ENCODE measurements at places on chromosomes 13 and 19.

GRCh38 chr13:101627556-101627943 is 175.1 kb downstream of the ITGBL1 start:
- DNase-seq: no peak

DNA sequence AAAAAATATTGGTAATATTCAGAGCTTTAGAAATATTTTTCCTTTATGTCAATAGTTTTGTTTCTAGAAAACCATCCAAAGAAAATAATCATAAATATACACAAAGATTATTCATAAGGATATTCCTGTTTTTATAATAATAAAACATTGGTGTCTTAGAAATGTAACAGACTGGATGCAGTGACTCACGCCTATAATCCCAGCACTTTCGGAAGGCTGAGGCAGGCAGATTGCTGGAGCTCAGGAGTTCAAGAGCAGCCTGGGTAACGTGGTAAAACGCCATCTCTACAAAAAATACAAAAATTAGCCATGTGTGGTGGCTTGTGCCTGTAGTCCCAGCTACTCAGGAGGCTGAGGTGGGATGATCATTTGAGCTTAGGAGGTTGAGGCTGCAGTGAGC is 106.8 kb downstream of the DHRS12 start:
- peak; percentile 57 for DNase-seq

GRCh38 chr19:7382694-7383093 is 34.0 kb downstream of the ARHGEF18 start:
- DNase-seq: no peak

- no peak for DNase-seq
Measured at GRCh38 chr19:8302357-8302691, 5.8 kb downstream of the CD320 start.

DNA sequence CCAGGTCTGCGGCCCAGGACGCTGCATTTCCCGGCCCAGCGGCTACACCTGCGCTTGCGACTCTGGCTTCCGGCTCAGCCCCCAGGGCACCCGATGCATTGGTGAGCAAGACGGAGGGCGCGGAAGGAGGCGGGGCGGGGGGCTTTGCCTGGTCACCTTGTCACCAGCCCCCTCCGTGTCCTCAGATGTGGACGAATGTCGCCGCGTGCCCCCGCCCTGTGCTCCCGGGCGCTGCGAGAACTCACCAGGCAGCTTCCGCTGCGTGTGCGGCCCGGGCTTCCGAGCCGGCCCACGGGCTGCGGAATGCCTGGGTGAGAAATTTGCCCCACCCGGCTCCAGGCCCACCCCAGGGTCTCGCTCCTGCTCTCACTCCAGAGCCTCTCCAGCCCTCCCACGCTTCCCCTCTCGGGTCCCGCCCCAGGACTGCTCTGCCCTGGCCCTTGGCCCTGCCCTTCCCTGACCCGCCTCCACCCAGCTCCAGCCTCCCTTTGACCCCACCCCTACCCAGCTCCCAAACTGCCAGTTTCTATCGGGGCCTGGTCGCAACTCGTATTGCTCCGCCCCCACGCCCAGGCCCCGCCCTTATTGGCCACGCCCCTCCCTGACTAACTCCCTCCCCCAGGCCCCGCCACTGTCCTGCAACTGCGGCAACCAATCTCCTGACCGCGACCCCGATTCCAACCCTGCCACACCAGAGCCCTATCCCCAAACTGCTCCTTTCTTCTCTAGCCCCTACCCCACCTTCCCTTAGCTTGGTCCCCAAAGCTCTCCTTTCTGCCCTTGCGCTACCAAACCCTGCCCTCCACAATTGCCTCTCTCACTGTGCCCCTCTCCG is 8.6 kb downstream of the LTBP4 start:
- no peak for DNase-seq

- no peak for DNase-seq
Measured at GRCh38 chr13:36924001-36924400, 4.0 kb upstream of the SMAD9 start.

GRCh38 chr13:100112186-100112838 is 23.4 kb downstream of the PCCA start:
- no peak for DNase-seq

GRCh38 chr19:41297628-41298347 is 12.2 kb upstream of the CCDC97 start:
- DNase-seq: no peak

GRCh38 chr13:73955977-73956500 is 178.2 kb downstream of the KLF12 start:
- no peak for DNase-seq

GRCh38 chr13:43574605-43575004 is 212.2 kb downstream of the ENOX1 start:
- no peak for DNase-seq

DNA sequence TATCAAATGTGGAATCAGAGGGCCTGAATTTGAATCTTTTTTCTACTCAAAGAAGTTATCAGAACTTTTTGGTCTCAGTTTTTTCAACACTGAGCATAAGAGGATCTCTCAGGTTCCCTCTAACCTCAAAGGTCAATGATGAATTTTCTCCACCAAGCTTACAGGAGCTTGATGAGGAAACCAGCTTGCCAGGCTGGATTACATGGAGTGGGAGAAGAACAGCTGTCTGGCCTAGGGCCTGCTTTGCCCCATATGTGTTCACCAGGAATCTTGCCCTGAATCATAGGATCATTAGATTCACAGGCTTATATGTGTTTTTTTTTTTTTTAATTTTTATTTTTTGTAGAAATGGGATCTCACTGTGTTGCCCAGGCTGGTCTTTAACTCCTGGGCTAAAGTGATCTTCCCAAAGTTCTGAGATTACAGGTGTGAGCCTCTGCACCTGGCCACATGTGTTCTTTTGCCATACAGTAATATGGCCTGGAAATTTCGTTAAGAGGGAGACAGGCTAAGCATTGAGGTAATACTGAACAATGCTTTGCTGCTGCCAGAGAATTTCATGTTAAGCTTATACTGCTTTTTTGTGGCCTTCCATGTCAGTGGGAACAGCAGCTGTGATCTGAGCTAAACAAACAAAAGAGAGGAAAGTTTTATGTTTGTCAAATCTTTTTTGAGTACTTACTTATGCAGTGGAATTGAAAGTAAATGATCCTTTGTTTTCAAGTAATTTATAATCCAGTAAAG is 110.6 kb downstream of the DNAJC3 start:
- peak; percentile 62 for DNase-seq

GRCh38 chr19:46947866-46948265 is 71.8 kb upstream of the NPAS1 start:
- DNase-seq: no peak

Data from HCEC 1CT (cell line).